ENCODE measurements at places on chromosomes 12 and 14. TPM values are rescaled to one million over a fixed set of nuclear protein-coding genes. Genes with fewer than 3 reads are reported as not detected.

SLC25A21 gene
- 3.4 TPM for total RNA-seq

LTA4H gene
- total RNA-seq, result 44.0 TPM

CLEC6A gene
- total RNA-seq, result not detected

MAP3K9 gene
- total RNA-seq, result 9.8 TPM

ACSM4 gene
- total RNA-seq, result not detected

SELPLG gene
- total RNA-seq, result 1.4 TPM

Data from mesangial cell (primary cell).